ENCODE measurements at places on chromosomes 11 and 22.

- DNase-seq, result no peak
Observed at GRCh38 chr11:36463781-36464180, 46.3 kb downstream of the TRAF6 start.

DNA sequence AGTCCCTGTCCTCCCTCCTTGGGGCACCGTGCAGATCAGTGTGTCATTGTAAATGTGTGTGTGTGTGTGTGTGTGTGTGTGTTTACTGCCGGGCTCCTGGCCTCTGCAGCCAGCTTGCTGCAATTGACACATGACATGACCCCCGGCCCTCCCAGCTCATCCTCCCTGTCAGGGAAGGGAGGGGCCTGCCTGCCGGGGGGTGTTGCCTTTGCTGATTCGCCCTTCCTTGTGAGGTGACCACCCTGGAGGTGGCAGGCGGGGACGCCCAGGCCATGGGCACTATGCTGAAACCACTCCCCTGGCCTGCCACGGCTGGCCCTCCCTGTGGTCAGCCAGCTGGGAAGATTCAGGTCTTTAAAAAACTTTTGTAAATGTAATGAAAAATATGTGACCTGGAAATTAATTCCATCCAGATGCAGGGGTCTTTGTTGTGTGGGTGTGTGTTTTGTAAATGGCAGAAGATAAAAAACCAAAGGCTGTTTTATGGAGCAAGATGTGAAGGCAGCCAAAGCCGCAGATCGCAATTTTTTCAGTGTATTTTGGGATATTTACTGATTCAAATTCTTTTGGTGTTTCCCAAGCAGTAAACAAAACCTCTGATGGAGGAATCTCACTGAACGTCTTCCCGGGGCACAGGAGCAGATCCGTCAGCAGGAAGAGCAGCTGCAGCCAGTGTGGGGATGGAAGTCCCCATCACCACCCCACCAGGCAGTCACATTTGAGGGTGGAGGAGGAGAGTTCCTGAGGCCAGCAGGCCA is 23.2 kb downstream of the SHISAL1 start:
- no peak for DNase-seq

DNA sequence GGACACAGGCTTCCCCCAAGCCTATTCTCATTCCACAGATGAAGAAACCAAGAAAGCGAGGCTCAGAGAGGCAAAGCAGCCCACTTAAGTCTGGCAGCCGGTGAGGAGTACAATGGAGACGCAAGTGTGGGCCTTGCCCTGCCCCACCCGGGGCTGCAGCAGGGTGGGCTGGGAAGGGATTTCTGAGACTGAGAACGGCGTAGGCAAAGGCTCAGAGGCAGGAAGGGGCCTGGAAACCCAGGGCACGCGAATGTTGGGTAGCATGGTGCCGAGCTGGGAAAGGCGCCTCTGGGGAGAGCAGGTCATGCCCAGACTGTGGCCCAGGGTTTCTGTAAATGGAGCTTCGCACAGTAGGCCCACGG is 47.5 kb upstream of the SHISAL1 start:
- DNase-seq, result no peak

DNA sequence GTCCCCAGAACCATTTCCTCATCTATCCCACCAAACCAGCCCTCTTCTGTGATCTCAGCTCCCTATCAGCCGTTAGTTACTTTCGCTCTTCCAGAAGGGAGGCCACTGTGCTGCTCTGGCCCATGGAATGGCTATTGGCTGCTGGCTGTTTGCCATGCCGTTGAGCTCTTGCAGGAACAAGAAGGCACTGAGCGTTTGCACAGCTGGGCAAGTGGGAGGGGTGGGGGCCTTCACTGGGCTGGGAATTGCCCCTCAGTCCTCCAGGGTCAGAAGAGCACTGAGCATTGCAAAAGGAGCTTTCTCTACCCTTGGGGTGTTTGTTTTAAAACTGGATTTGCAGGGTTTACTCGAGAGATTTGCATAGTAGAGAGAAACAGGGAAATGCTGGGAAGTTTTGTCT is 129.0 kb upstream of the PARVA start:
- DNase-seq, result peak; percentile 66

GRCh38 chr11:78170874-78171549 is 17.4 kb downstream of the KCTD21 start:
- DNase-seq, result no peak

DNA sequence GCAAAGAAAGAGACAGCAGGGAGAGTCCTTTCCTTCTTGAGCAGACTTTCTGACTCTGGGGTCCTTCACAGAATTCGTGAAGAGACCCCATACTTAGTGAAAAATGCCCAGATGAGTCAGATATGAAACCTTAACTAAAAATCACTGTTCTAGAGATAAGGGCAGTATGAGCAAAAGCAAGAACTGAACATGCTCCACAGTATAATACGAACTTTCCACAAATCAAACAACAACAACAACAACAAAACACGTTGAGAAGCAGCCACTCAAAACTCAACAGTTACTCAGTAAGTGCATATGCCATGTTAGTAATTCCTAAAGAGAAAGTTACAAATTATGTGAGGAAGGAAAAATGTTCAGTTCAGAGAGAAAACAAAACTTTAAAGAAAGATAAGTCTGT is 44.3 kb downstream of the PITPNB start:
- DNase-seq, result no peak

- peak; percentile 66 for DNase-seq
Observed at GRCh38 chr11:87290304-87290922, 252.7 kb downstream of the TMEM135 start.

- peak; percentile 96 for DNase-seq
Observed at GRCh38 chr11:28833670-28834069, 725.5 kb downstream of the METTL15 start.

GRCh38 chr11:107102692-107103477 is 84.6 kb upstream of the GUCY1A2 start:
- DNase-seq, result no peak

- no peak for DNase-seq
Observed at GRCh38 chr22:37371911-37372310, 55.4 kb downstream of the ELFN2 start.

DNA sequence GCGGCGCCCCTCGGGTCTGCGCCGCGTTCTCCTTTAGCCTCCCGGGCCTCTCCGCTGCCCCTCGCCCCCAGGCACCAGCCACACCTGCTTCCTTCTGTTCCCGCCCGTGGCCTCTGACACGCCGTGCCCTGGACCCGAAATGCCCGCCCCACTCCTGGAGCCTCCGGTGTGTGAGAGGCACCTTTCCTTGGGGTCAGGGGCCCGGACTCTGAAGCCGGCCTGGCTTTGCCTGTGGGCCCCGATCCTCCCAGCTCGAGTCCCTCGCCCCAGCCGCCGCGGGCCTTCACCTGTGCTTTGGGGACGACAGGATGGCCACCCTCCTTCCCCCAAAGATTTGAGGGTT is 661 bp upstream of the CDPF1 start:
- no peak for DNase-seq

- DNase-seq, result no peak
Observed at GRCh38 chr11:13786688-13787087, 118.2 kb downstream of the FAR1 start.

DNA sequence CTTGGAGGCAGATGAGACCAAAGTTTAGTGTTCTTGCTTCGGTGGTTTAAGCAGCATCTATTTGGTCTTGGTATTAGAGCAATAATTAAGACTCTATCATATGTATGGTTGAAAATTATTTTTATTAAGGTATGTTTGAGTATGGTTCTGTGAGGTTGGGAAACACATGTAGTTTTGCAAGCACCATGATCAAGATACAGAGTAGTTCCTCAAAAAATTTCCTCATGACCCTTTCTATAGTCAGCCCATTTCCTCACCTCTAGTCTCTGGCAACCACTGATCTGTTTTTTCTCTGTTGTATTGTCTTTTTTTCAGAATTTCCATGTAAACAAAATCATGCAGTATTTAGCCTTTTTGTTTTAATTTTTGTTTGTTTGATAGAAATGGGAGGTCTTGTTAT is 18.4 kb downstream of the MTMR3 start:
- no peak for DNase-seq

- DNase-seq, result peak; percentile 41
Observed at GRCh38 chr11:13883042-13883441, 79.5 kb upstream of the SPON1 start.

DNA sequence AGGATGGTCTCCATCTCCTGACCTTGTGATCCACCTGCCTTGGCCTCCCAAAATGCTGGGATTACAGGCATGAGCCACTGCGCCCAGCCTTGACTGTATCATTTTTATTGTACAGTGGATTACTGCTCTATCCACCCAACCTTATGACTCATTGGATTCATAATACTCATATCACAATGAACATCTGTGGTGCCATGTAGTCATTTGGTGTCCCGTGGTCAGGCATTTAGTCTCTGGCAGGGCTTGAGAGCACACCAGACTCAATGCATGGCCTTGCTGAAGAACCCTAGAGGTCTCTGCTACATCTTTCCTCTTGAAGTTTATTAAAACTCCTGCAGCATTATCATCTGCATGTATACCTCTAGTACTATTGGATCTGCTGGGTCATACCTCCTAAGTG is 98.0 kb upstream of the LDLRAD3 start:
- DNase-seq, result no peak

GRCh38 chr22:25666308-25666707 is 75.7 kb upstream of the MYO18B start:
- DNase-seq, result peak; percentile 66

- no peak for DNase-seq
Observed at GRCh38 chr11:129698212-129698611, 117.4 kb upstream of the TMEM45B start.

GRCh38 chr22:27456696-27457503 is 344.7 kb downstream of the MN1 start:
- peak; percentile 77 for DNase-seq

- no peak for DNase-seq
Observed at GRCh38 chr11:4441515-4441914, 7.6 kb upstream of the OR52K2 start.

- DNase-seq, result no peak
Observed at GRCh38 chr11:61601512-61601911, 20.6 kb upstream of the SYT7 start.

DNA sequence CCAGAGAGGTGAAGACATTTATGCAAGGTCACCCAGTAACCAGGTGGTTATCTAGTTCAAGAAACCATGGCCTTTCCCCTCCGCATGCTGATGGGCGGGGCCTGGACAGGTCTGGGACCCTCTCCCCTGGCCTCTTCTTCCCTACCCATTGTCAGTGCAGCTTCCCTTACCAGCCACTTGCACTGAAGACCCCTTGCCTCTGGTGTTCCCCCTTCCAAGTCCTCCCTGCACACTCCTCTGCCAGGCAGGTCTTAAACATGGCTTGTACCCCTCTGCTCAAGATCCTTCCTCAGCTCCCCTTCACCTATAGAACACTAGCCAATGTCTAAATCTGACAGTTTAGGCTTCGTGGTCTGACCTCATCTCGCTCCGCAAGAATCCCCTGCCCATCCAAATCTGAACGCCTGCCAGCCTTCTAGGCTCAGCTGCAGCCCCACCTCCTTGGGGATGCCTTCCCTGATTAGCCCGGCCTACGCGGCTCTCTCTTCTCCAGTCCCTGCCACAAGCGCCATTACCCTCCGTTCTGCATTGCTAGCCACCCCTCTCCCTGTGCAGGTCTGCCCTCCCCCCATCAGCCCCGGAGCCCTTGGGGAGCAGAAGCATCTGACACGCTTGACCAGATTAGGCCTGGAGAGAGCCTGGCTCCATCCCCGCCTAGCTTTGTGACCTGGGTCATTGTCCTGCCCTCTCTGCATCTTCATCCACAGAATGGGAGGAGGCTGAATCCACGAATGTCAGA is 213.8 kb downstream of the DSCAML1 start:
- peak; percentile 79 for DNase-seq

- no peak for DNase-seq
Observed at GRCh38 chr11:19502691-19503253, 209.9 kb upstream of the NAV2 start.

GRCh38 chr22:33314316-33314715 is 256.1 kb upstream of the SYN3 start:
- DNase-seq, result peak; percentile 66

DNA sequence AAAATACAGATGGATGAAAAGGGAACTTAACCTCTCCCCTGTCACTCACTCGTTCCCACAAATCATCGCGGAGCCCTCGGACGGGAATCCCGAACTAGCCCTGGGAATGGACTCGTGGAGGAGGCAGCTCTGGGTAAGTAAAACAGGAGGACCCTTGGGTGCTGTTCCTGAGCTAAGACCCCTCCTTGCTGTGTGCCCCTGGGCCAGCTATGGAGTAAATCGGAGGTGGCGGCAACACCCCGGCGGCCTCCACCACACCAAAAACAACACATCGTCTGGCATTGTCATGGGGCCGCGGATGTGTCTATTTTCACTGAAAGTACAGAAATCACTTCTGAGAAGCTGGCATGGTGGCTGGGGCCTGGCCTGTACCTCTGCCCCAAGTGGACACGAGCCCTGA is 12.1 kb downstream of the CPT1A start:
- no peak for DNase-seq

DNA sequence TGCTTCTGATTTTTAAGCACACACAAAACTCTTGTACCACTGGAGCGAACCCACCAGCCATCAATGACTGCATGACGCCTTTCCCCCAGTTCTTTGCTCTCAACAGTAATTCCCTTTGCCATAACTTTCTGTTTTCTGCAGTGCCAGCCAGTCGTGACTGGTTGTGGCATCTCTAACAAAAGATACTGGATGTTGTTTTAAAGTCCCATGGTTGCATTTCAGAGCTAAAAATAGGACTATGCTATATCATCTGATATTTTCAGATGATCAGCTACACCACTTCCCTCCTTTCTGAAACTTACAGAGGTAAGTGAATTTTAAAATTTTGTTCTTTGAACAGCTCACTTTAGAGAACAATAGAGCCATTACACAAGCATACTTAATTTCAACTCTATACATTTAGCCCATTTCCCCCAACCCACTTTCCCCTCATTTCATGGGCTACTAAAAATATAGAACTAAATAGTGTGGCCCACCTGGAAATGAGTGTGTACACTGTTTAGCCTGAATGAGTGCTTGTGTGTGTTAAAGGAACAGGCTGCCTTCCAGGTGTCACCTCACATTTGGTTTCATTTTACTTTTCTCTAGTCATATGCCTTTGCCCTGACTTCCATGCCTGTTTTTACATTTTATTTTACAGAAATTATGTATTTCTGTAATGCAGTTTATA is 136.9 kb upstream of the ZC3H12C start:
- DNase-seq, result no peak

DNA sequence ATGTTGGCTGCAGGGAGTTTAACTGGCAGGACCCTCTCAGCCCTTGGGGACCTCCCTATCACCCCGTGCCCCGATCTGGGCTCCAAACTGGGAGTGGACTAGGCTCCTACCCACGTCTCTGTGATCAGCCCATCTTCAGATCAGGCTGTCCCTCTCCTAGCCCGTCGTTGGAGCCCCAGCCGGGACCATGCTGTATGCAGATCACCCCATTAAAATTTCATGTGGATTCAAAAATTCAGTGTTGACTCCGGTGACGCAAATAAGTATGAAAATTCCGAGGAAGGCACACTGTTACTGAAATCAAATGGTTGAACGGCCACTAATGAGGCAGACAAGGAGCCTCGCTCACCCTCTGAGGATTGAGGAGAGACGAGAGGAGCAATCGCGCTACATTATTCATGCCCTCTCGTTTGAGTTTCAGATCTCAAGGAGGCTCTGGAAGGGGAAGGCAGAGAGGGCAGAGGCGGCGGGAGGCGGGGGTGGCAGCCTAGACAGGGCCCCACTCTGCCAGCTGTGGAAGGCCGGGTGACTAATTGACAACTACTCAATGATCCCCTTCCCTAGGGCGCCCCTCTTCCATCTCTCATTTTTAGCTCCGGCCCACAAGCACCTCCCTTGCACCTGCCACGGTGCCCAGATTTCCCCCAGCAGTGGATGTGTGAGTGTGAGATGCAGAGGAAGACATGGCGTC is 255.4 kb downstream of the MIAT start:
- DNase-seq, result no peak

- no peak for DNase-seq
Observed at GRCh38 chr22:32712644-32713355, 88.7 kb upstream of the TIMP3 start.
